ENCODE measurements at places on chromosomes 12 and 14. TPM values are rescaled to one million over a fixed set of nuclear protein-coding genes. Genes with fewer than 3 reads are reported as not detected.

KRT6C gene
- not detected for total RNA-seq

HELB gene
- total RNA-seq = 5.3 TPM

OASL gene
- 7.8 TPM for total RNA-seq

DNA sequence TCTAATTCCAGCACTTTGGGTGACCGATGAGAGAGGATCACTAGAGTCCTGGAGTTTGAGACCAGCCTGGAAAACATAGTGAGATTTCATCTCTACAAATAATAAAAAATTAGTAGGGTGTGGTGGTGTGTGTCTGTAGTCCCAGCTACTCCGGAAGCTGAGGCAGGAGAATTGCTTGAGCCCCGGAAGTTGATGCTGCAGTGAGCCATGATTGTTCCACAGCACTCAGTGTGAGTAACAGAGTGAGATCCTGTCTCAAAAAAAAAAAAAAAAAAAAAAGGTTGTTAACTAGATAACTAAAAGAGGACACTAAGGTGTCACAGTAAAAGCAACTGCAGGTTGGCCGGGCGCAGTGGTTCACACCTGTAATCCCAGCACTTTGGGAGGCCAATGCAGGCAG, 121.3 kb upstream of the MAX start:
- DNase-seq = no peak

DNA sequence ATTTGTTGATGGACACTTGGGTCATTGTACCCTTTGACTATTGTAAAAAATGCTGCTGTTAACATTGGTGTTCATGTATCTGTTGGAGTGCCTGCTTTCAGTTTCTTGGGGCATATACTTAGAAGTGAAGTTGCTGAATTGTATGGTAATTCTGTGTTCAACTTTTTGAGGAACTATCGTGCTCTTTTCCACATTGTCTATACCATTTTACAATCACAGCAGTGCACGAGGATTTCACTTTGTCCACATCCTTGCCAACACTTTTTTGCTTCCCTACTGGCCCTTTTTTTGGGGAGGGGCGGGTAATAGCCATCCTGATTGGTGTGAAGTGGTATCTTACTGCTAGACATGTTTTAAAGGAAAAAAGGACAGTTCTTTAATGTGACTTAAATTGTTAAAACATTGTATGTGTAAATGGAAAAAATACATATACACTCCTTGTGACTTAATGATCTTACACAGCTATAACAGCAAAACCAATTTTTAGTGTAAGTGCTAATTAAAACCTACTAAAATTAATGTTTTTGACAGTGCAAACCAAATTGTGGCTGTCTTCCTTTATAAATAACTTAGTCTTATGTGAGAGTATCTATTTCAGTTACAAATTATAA, 52.7 kb downstream of the WNK1 start:
- no peak for DNase-seq

DNA sequence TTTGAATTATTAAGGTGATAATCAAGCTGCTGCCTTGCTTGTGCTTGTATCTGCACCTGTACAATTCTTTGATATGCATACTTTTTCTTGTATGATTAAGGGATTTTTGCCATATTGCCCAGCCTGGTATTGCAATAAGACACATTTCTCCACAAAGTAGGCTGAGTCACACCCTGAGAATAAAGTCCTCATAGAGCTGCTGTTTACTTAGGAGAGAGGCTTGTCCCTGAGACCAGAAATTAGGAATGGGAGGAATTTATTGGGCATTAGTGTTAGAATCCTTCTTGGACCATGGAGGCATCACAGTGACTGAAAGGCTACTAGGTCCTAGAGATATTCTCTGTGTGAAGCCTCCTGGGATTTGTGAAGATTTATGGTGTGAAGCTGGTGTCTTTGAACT, 506.8 kb upstream of the FBXO33 start:
- no peak for DNase-seq

DNA sequence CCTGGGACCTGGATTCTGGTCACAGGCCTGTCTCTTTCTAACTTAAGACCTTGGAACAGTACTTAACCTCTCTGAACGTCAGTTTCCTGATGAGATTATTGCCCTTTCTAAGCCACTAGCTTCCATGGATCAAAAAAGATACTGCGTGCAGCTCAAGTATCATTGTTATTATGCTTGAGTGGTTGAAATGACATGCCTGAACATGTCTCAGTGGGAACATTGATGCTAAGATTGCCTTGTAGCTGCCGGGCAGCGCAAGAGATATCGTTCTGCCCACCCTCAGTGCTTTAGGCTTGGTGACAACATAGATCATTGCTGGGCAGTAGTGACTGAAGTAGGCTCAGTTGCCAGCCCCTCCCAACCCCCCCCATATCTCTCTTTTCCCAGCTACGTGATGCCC, 131.9 kb downstream of the SMOC1 start:
- DNase-seq = no peak

DNA sequence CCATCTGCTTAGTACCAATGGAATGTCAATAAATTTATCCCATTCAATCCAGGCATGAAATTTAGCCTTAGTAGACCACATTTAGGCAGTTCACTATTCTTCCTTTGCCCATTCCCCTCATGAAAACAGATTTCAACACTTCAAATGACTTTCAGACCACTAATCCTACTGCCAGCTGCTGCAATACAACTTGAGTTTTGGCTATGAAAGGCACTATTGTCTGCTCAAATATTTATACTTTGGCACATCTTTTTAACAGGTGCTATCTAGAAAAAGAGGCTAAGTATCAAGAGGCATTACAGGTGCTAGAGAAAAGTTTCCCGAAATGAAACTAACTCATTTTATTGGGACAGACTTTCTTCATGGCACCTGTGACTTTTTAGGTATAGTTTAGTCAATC, 499.8 kb downstream of the C12orf50 start:
- no peak for DNase-seq

GRCh38 chr14:105862581-105863239, 336.3 kb downstream of the TMEM121 start:
- no peak for DNase-seq

- DNase-seq = no peak
These were observed 200.8 kb upstream of the HMGA2 start for GRCh38 chr12:65623507-65623906.

Measured in upper lobe of left lung (tissue), 6 donors.